NCI-H1694 (cell line): ENCODE measurements at places on chromosomes 6 and 20.

DNA sequence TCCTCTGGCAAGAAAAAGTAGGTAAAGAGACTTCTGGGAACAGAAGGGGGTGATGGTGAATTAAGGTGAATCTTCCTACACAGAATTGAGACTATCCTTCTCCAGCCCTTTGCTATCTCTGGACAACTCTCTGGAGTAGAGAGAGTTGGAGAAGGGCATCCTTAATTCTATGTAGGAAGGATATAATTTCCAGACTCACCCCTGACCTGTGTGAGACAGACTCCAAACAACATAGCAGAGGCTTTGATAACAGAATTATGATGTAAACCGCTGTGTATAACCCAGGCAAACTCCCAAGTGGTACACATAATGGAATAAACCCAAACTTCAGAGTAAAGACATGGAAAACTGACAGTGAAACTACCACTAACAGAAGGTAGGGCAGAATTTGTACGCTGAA, 186.5 kb downstream of the MEI4 start:
- DNase-seq: no peak

DNA sequence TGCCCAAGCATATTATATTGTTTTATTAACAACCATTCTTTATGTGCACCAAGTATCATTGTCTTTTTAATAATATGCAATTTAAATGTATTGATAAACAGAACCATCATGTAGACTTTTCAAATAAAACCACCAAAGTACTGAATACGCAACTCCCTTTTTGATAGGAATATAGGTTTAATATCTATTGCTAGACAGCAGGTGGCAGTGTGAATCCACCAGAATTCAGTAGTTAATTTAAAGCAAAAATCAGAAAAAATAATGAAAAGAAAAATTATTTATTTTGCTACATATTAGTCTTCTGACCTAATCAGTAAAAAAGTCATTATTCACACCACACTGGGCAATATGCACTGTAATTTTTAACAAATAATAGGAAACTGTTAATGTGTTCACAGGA, 143.7 kb downstream of the KLHL32 start:
- DNase-seq: no peak

GRCh38 chr20:49571553-49571835, 3.6 kb upstream of the PTGIS start:
- DNase-seq: no peak

DNA sequence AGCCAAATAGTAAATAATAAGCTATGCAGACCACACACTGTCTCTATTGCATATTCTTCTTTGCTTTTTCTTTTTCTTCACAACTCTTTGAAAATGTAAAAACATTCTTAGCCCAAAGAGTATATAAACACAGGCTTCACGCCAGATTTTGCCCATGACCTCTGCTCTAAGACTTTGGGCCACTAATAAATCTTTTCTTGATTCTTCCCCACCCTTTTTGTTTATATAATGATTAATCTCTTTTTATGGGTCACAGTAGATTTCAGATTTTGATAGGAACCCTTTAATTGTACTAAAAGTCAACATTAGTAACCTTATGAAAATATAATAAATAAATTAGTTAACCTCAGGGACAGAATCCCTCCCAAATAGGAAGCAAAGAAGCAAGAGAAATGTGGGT, 15.8 kb upstream of the ENPP5 start:
- DNase-seq: no peak

GRCh38 chr20:51287628-51288413, 254.7 kb downstream of the NFATC2 start:
- DNase-seq: no peak

GRCh38 chr6:36997811-36998722, 7.4 kb upstream of the FGD2 start:
- no peak for DNase-seq

GRCh38 chr6:108883172-108883571, 35.0 kb downstream of the ARMC2 start:
- DNase-seq: no peak

DNA sequence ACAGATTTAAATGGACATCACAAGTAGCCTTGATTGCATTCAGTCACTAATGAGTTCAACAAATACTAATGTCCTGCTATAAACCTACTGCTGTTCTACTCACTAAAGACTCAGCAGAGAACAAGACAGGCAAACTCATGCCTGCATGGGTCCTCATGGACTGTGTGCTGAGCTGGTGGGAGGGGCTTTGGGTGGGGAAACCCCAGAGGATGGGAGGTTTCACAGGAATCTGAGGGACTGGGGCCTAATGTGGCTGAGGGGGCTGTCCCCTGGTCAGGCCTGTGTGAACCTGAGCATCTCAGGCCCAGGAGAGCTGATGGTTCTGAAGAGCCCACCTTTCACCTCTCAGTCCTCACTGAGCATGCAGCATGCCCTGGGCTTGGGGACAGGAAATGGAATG, 1.4 kb downstream of the CST8 start:
- no peak for DNase-seq

- DNase-seq: peak; percentile 63
Measured at GRCh38 chr6:88266126-88266525, 100.0 kb upstream of the CNR1 start.

DNA sequence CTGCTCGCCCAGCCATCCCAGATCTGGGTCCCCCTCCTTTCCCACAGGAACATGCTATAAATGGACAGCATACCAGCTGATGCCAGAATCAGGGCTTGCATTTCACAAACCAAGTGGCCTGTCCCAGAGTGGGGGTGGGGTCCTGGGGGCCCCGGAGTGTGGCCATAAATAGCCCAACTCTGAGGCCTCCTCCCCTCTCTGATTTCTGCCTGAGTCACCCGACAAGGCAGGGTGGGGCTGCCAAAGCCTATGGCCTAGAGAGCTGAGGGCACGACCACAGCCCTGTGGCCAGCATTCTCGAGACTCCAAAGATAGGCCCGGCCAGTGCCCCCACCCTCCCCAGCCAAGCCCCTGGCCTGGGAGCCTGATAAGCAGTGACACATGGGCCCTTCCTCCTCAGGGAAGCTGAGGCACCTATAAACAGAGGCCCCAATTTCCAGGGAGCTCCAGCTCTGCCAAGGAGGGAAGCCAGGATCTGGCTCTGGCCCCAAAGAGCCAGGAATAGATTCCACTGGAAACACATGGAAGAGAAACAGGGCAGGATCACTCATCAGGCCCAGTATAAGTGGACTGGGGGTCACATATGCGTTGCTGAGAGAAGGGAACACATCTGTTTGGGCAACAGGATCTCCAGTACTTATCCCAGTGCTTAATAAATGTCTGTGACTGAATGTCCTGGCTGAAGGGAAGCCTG, 20.3 kb downstream of the SNTA1 start:
- DNase-seq: no peak

DNA sequence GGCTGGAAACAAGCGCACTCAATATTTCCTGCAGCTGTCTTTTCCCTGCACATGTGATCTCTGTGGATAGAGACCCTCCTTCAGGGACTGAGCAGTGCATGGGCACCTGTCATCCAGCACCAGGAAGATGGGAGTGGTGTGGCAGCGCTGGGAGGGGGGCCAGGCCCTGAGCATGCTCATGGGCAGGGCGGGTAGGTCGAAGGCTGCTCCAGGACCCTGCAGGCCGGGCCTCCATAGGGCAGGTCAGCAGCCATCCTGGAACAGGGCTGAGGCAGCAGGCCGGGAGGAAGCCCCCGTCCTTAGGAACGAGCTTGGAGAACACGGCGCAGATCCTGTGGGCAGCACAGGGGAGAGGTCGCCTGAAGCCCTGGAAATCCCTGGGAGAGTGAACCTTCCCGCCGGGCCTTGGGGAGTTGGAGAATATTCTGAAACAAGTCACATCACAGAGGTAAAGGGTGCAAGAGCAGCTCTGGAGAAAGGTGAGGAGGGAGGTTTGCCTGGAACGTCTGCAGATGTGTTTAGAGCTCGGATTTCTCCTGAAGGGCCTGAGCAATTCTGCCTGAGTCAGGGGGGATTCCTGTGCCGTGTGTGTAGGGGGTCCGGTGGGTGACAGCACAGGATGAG, 133.2 kb downstream of the SMOC2 start:
- DNase-seq: no peak

- no peak for DNase-seq
Measured at GRCh38 chr6:89952686-89953085, 58.4 kb downstream of the GJA10 start.

DNA sequence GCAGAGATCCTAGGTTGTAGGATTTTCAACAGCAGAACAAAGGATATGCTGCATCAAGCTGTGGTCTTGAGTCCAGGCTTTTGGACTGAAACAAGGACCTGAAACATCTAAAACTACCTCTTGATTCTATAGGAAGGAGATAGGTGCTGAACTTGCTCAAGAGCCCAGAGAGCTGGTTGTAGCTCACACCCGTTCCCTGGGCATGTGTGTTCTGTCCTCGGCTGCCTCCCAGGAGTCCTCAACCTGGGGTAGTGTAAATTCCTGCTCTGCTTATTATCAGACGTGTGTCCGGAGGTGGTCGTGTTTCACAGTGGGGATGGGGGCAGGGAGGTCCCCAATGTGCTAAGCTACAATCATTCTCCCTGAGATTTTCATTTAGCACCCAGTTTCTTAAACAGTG, 4.8 kb downstream of the NOP56 start:
- no peak for DNase-seq

DNA sequence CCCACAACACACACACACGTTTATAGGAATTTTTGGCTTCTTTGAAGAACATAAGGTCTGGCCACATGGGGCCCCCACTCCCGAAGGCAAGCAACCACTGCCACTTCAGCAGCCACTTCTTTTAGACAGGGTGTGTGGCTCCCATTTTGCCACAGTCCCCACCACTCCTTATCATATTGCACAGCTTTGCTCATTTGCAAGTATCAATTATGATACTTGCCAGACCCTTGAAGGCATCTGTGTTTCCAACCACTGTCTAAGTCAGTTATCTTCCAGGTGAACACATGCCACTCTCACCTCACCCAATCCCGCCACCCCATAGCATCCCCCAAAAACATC, 73.1 kb downstream of the NOL4L start:
- DNase-seq: no peak

- no peak for DNase-seq
Measured at GRCh38 chr6:130513770-130514169, 148.0 kb downstream of the TMEM200A start.

DNA sequence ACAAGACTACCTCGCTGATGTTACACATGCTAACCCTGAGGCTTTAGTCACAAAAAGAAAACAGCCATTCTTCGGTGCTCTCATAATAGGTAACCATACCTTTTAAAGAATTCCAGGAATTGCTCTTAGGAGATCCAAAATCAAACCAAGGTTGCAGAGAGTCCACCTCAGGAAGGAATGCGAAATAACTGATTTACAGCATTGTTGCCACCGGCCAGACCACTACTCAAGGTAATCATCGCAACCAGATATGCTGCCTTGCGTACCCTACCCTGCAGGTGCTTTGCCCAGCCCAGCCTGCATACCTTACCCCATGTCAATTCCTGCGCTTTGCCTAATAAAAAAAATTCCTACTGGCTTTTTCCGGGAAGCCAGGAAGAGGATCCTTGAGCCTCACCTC, 27.0 kb downstream of the NUP153 start:
- DNase-seq: no peak

DNA sequence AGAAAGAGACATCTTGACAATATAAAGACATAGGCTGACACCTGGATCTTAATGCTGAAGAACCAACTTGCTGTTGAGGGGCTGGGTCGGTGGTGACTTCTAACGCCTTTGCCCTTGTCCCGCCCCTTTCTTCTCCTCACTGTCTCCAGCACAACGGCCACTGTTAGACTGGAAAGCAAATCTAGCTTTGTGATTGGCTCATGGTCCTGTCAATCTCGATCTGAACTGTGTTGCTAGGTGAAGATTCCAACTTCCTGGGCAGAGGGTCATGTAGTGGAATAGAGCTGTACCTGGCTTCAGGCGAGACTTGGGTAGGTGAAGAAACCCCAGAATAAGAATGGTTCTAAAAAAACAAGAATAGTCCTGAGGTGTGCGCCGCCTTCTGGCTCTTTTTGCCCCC, at the start of gene PGK2:
Gene PGK2 (minus strand): TSS at position 110 of the 400 bp plus-strand sequence. CDS start 98 bp downstream, at position 12.
- DNase-seq: no peak

- DNase-seq: no peak
Measured at GRCh38 chr6:105833959-105834947, 251.9 kb upstream of the PRDM1 start.

GRCh38 chr6:50211582-50211981, 161.9 kb upstream of the DEFB112 start:
- DNase-seq: no peak

GRCh38 chr6:168039849-168040248, 39.2 kb downstream of the FRMD1 start:
- DNase-seq: no peak

GRCh38 chr6:111794727-111795452, 78.4 kb downstream of the FYN start:
- no peak for DNase-seq

DNA sequence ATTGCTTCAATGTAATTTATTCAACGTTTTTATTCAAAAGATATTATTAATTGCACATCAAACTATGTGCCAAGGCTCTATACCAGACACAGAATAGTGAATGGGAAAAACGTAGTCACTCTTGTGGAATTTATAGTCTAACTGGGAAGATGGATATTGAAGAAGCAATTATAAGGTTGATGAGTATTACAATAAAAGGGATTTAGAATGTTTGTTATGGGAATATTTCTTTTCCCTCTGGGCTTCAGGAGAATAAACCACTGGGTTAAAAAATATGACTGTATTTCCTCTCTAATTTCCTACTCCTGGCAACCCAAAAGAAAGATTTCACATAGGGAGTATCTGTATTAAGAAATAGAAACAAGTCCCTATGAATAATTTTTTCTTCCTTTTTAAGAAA, 25.1 kb upstream of the UTRN start:
- DNase-seq: no peak

GRCh38 chr6:110529907-110530306, 53.5 kb upstream of the SLC22A16 start:
- no peak for DNase-seq

DNA sequence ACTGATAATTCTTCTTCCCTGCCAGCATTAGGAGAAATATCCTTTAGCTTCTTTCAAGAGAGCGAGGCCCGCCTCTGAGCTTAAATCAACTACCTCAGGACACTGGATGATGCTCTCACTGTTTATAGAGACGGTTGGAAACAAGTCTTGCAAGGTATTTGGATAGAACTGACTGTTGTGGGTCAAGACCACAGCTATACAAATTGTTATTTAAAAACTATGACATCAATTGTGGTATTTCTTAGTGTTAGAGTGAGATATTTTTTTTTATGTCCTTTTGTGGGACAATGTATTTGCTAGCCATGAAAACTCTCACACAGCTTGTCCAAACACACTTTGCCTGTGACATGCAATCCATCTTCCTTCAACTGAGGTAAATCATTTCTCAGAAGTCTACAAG, 136.3 kb upstream of the PHACTR1 start:
- DNase-seq: no peak

GRCh38 chr6:42637681-42638080, 73.9 kb downstream of the UBR2 start:
- no peak for DNase-seq

- DNase-seq: no peak
Measured at GRCh38 chr6:25418454-25419052, 139.4 kb downstream of the CARMIL1 start.

GRCh38 chr6:104381907-104382306, 477.8 kb downstream of the HACE1 start:
- DNase-seq: no peak

- no peak for DNase-seq
Measured at GRCh38 chr6:65075705-65076230, 631.3 kb downstream of the EYS start.
